ENCODE measurements at places on chromosomes 16 and 17. TPM values are rescaled to one million over a fixed set of nuclear protein-coding genes. Genes with fewer than 3 reads are reported as not detected.
A peak's percentile ranks its signal among the peaks of the same experiment; 100 is the strongest.

DNA sequence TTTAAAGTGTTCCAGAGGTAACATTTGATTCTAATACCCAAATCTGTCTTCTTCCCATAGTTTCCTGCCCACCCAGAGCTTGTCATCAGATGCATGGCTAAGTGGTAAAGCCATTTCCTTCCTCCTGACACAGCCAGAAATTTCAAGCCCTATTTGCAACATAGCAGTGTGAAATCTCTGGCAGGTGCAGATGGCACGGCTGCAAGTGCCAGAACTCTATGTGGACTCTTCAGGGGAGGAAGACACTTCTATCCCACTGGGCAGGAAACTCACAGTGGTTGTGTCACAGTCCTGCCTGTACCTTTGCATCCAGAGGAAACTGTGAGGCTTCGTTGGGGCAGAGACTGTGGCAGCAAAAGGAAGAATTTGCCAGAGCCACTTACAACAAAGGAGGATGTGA lies 13.2 kb downstream of the DYNLRB2 start:
- H3K27ac ChIP-seq: no peak overlapping the region
- H3K4me3 ChIP-seq: no peak overlapping the region
- peaks cover 9% of the 10 kb centered on the region for H3K4me1 ChIP-seq
- H3K36me3 ChIP-seq: no peaks in the 10 kb centered on the region
- no peak for DNase-seq
- H3K27me3 ChIP-seq: no peaks in the 10 kb centered on the region

- peaks cover 5% of the 10 kb centered on the region for H3K36me3 ChIP-seq
- H3K27me3 ChIP-seq: no peaks in the 10 kb centered on the region
- peak overlapping the region; percentile 31 for H3K27ac ChIP-seq
- H3K4me3 ChIP-seq: no peak overlapping the region
- DNase-seq: peak; percentile 31
Measured at GRCh38 chr17:27573971-27574525, 56.9 kb upstream of the LGALS9 start.

- H3K4me3 ChIP-seq: no peak overlapping the region
- H3K27me3 ChIP-seq: no peaks in the 10 kb centered on the region
- DNase-seq: no peak
- no peaks in the 10 kb centered on the region for H3K36me3 ChIP-seq
- no peak overlapping the region for H3K27ac ChIP-seq
Measured at GRCh38 chr17:39062846-39063680, 88.4 kb downstream of the PLXDC1 start.

GRCh38 chr16:87538594-87538993 lies 45.8 kb upstream of the ZCCHC14 start:
- H3K27ac ChIP-seq: no peak overlapping the region
- H3K27me3 ChIP-seq: peaks cover 29% of the 10 kb centered on the region
- DNase-seq: peak; percentile 27
- H3K4me1 ChIP-seq: peaks cover 8% of the 10 kb centered on the region
- no peak overlapping the region for H3K4me3 ChIP-seq

DNA sequence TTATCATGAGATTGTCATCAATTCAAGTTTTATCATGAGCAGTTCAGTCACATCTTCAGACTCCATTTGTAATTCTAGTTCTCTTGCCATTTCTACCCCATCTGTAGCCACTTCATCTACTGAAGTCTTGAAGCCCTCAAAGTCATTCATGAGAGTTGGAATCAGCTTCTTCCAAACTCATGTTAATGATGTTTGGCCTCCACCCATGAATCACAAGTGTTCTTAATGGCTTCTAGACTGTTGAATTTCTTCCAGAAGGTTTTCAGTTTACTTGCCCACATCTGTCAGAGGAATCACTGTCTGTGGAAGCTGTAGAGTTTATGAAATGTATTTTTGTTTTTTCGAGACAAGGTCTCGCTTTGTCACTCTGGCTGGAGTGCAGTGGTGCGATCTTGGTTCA lies 16.0 kb downstream of the NSRP1 start:
- no peak overlapping the region for H3K27ac ChIP-seq
- DNase-seq: no peak
- H3K27me3 ChIP-seq: no peaks in the 10 kb centered on the region

DNA sequence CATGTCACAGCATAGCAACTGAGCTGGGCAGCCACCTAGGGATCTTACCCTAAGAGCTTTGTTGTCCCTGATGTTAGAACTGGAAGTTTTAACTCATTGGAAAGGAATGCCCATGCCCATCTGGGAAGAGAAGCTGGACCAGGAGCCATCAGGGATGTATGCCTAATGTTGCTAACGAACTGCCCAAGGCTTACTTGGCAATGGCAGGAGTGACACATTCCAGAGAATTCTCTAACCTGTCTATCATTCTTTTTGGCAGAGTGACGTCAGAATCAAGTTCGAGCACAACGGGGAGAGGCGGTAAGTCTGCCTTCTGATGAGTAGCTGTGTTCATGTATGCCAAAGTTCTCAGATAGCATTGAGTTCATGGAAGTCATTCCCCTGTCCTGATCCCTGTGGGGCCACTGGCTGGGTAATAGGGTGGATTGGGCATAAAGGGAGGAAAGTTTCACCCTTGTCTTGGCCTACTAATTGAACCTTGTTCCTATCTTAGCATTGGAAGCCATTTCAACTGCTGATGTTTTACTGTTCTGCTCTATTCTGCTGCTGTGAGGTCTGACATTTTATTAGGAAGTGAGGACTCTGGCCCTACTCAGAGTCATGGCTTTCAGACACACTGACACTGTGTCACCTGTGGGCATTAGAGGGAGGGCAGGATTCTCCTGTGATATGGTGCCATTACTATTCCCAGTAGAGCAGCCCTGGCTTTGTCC lies 23.7 kb downstream of the MAP3K3 start:
- peaks cover 18% of the 10 kb centered on the region for H3K4me1 ChIP-seq
- peak overlapping the region; percentile 24 for H3K27ac ChIP-seq
- DNase-seq: no peak
- H3K4me3 ChIP-seq: no peak overlapping the region
- H3K36me3 ChIP-seq: peaks cover 20% of the 10 kb centered on the region

- no peaks in the 10 kb centered on the region for H3K4me1 ChIP-seq
- H3K36me3 ChIP-seq: no peaks in the 10 kb centered on the region
- H3K27me3 ChIP-seq: peaks cover 2% of the 10 kb centered on the region
- no peak overlapping the region for H3K4me3 ChIP-seq
Measured at GRCh38 chr16:86211265-86211664, 299.1 kb upstream of the FOXF1 start.

DNA sequence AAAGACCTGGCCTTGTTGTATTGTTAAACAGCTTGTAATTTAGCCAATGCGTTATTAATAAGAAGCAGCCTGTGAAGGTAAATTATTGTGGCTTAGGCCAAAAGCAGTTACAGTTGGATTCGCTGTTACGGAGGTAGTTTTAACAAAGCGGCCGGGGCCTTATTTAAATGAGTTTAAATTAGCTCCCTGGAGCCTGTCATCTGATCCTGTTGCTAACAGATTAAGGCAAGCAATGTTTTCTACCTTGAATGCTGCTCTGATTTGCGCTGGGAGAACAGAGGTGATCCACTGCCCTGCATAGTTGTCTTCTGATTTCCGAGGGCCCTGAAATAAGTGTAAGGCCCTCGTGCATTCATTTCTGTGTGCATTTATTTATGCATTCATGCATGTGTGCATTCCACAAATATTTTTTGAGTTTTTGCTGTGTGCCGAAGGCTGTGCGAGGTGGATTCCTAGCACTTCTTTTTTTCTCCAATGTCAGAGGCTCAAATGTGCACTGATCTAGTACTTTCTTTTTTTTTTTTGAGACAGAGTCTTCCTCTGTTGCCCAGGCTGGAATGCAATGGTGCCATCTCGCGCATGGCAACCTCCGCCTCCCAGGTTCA lies 10.9 kb downstream of the SEC14L5 start:
- no peaks in the 10 kb centered on the region for H3K36me3 ChIP-seq
- no peak overlapping the region for H3K27ac ChIP-seq
- H3K4me1 ChIP-seq: peaks cover 4% of the 10 kb centered on the region

DNA sequence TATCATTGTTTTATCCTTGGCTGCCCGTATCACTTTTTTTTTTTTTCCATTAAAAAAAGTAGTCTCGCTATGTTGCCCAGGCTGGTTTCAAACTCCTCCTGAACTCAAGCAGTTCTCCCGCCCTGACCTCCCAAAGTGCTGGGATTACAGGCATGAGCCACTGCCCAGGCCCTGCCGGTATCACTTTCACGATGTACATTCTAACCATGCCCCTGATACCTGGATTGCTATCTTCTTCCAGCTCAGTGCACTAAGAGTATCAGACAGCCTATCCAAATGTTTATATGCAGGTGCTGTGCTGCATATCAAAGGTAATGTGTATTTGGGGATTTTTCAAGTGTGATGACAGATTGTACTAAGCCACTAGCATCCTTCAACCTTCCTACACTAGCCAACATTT lies 14.2 kb downstream of the MOSMO start:
- H3K27me3 ChIP-seq: no peaks in the 10 kb centered on the region
- no peak overlapping the region for H3K4me3 ChIP-seq
- peaks cover 2% of the 10 kb centered on the region for H3K36me3 ChIP-seq
- no peak overlapping the region for H3K27ac ChIP-seq
- no peak for DNase-seq
- H3K4me1 ChIP-seq: peaks cover 27% of the 10 kb centered on the region

DNA sequence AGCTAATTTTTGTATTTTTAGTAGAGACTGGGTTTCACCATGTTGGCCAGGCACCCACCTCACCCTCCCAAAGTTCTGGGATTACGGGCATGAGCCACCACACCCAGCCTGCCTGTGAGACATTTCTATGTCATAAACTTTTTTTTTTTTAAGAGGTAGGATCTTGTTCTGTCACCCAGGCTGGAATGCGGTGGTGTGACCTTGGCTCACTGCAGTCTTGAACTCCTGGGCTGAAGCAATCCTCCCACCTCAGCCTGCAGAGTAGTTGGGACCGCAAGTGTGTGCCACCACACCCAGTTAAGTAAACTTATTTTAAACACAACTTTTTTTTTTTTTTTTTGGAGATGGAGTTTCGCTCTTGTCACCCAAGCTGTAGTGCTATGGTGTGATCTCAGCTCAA lies 47.2 kb downstream of the SCNN1G start:
- H3K36me3 ChIP-seq: no peaks in the 10 kb centered on the region
- no peak overlapping the region for H3K27ac ChIP-seq
- no peak overlapping the region for H3K4me3 ChIP-seq
- DNase-seq: no peak

DNA sequence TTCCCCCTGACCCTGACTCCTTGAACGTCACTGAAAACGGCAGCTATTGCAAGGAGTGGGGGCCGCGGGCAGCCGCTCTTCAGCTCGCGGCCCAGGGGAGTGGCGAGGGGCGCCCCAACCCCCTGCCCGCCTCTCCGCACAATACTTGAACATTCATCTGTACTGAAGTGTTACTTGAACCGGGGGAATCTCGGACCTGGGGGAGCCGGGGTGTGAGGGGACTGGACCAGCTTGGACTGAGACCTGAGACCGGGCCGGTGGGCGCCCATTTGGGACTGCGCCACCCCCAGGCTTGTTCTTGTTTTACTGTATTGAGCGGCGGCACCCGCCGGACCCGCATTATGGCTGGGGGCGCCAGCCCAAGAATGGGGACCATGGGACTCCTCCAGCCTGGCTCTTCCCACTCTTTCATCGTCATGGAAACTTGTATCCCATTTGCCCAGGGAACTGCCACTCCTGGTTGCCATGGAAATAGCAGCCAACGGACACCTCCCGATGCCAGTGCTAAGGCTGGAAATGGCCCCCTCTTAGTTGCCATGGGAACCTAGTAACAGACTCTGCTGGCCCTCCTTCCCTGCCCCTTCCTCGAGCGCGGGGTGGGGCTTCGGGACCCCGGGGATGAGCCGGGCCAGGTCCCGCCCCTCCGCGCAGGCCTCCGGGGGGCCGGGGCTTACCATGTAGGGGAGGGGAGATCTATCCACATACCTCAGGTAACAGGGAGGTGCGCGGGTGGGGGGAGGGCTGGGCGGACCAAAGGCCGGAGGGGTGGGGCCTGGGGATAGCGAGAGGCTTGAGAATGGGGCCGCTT lies 805 bp upstream of the ORAI3 start:
- no peak overlapping the region for H3K27ac ChIP-seq
- H3K4me1 ChIP-seq: peaks cover 13% of the 10 kb centered on the region
- H3K4me3 ChIP-seq: no peak overlapping the region
- H3K36me3 ChIP-seq: peaks cover 9% of the 10 kb centered on the region
- no peaks in the 10 kb centered on the region for H3K27me3 ChIP-seq

GRCh38 chr16:72927199-72928089 lies 120.5 kb downstream of the ZFHX3 start:
- no peak overlapping the region for H3K27ac ChIP-seq
- H3K4me3 ChIP-seq: no peak overlapping the region
- no peaks in the 10 kb centered on the region for H3K4me1 ChIP-seq
- H3K36me3 ChIP-seq: no peaks in the 10 kb centered on the region
- no peak for DNase-seq

DNA sequence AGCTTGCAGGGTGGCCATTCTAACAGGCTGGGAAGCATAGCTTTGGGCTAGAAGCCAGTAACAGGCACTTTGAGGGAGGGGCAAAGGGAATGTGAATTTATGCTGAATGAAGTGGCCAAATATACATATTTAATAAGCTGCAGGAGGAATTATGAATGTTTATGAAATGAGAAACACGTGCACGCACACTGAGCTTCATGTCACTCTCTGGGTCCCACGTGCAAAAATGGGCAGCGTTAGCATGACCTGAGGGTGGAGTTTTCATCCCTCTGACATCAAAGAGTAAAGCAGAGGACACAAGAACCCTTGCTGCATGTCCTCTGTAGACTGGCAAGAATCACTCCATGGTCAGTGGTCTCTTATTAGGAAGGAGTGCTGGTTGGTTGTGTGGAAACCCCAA lies 337.0 kb downstream of the UTP18 start:
- no peak for DNase-seq
- H3K36me3 ChIP-seq: no peaks in the 10 kb centered on the region
- no peak overlapping the region for H3K4me3 ChIP-seq

Gene ALDH3A1
- not detected for total RNA-seq

Gene CDK5RAP3
- total RNA-seq: 170 TPM

Gene PPM1D
- 10.9 TPM for total RNA-seq

Gene JPH3
- total RNA-seq: 0.07 TPM

Gene INPP5K
- 21.2 TPM for total RNA-seq

Gene WFDC1
- not detected for total RNA-seq

Gene TMEM238L
- not detected for total RNA-seq

Gene ERN2
- total RNA-seq: not detected

Gene KRTAP9-8
- not detected for total RNA-seq

Gene CDH11
- not detected for total RNA-seq

Gene BIRC5
- 95.4 TPM for total RNA-seq

Gene SLC13A2
- total RNA-seq: not detected
